ENCODE measurements at places on chromosomes 5 and 9.
A peak's percentile ranks its signal among the peaks of the same experiment; 100 is the strongest.

- DNase-seq: no peak
Observed at GRCh38 chr9:10144355-10144754, 468.4 kb downstream of the PTPRD start.

DNA sequence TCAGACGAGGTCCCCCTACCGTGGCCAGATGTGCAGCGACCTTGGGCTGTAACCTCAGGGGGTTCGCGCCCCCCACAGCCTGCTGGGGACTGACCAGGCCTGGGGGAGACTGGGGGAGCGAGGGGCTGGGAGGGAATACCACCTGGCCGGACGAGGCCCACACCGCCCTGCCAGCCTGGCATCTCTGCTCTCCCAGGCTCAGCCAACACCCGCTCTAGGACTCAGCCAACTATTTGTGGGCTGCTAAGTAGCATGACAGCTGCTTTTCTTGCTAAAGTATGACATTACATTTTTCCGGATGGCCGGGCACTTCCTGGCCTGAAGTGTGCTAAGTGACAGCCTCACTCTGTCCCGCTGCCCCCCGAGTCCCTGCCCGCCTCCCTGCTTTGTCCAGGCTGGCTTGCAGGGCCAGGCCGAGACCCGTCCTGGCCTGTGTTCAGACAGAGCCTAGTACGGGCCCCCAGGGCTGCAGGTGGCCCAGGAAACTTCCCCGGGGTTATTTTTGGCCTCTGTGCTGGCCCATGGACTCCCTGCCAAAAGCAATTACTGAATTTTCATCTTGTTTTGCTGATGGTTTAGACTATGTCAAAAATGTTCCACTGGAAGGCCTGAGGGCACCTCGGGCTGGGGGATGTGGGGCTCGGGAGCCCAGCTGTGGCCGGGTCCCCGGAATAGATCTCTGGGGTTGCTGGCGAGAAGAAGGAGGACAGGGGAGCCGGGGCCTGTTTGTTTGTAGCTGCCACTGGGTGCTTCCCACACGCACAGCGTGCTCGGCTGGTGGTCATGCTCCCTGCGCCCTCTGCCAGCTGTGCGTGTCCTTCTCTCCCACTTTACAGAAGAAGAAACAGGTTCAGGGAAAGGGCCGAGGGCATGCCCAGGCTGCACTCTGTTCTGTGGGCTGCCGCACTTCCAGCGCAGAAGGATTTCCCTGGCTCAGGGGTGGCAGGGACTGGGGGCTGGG is 13.4 kb upstream of the SLC2A6 start:
- no peak for DNase-seq

DNA sequence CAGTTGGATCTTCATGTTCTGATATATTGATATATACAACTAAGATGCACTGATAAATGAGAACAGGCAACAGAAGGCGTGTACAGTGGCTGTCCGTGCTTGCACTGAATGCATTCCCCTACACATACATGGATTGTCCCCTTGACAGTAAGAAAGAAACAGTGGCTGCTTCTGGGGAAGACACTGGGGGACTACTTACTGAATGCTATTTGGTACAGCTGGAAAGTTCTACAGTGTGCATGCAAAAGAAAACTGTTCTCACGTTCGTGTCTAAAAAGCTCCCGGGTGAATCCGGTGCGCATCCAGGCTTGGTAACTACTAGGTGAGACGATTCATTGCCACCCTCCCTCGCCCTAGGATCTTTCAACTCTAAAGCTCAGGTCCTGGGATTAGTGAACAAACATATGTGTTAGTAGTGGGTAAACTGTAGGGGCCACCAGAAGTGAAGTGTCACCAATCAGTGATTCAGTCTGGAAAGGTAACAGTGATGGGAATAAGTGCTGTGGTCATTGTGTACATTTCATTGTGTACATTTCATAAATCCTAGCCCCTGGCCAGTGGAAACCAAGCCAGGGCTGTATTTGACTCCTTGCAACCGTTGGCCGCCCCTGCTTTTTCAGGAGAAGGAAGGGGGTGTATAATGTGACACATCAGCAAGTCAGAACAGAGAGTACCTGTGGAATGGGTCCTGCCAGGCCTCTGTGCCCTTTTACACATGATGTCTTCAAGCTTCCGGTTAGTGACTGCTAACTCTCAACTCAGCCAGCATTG is 46.3 kb upstream of the BOD1 start:
- DNase-seq: no peak

DNA sequence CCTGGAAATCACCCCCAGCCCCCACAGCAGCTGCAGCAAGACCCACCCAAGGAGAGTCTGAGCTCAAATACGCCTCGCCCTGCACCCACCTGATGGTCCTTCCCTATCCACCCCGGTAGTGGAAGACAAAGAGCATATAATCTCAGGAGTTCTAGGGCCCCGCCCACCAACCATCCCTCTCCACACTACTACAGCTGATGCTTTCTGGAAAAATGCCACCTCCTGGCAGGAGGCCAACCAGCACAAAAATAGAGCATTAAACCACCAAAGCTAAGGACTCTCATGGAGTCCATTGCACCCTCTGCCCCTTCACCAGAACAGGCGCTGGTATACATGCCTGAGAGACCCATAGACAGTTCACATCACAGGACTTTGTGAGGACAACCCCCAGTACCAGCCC is 22.5 kb upstream of the NIPSNAP3A start:
- no peak for DNase-seq

DNA sequence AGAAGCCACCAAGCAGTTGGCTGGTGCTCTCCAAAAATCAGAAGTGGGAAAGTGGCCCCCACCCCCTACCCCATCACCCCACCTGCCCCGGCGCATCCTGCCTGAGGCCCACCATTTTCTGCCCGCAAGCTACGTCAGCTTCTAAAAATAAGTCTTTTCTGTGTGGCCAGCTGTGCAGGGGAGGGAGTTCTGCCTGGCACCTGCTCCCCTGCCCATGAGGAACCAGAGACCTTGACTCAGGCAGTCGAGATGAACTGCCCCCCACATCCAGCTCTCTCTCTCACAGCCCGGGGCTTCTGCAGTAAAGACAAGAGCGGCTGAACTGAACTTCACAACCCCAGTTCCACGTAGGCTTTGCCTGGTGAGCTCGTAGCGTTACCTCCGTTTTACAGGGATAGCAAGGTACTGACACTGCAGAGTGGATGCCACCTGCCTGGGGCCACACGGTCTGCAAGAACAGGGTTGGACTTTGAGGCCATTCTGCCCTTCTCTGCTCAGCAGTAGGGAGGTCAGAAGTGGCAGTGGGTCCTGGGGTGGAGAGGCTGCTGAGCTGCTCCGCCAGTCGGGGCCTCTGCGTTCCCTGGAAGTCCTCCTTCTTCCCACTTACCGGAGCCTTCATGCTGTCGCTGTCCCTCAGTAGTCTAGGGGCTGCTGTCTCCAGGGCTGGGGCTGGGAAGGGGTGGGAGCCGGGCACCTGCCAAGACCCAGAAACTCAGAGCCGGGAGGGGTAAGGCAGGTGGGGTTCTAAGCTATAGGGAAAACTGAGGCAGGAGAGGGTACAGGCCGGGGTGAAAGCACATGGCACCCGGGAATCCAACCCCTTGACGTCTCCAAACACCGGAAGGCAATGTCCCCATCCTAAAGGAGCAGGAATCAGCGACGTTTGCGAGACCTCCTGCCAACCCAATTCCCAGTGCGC is 781 bp downstream of the ST6GALNAC4 start:
- no peak for DNase-seq

GRCh38 chr5:150377964-150378694 is 20.6 kb downstream of the TCOF1 start:
- DNase-seq: no peak

DNA sequence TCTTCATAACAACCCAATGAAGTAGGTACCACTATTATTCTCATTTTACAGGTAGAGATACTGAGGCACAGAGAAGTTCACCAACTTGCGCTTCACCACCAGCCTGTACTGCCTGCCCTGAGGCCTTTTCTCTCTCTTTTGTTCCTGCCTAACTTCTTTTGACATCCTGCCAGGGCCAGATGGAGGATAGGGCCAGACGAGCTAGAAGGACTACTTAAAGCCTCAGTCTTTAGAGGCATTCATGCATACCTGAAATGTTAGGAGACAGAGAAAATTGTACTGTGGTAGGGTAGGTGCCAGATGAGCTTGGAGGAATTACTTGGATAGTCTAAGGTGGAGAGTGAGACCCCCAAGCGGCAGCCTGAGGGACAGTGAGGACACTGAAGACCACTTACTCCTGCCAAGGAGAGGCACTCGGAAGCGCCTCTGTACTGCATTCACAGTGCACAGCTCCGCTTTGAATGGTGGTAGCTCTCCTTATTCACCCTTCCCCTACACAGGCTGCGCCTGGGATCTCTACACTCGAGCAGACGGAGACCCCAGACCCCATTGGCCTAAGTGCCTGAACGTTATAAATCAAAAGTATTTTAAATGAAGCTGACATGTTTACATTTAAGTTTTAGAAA is 6.2 kb upstream of the ORM1 start:
- no peak for DNase-seq

DNA sequence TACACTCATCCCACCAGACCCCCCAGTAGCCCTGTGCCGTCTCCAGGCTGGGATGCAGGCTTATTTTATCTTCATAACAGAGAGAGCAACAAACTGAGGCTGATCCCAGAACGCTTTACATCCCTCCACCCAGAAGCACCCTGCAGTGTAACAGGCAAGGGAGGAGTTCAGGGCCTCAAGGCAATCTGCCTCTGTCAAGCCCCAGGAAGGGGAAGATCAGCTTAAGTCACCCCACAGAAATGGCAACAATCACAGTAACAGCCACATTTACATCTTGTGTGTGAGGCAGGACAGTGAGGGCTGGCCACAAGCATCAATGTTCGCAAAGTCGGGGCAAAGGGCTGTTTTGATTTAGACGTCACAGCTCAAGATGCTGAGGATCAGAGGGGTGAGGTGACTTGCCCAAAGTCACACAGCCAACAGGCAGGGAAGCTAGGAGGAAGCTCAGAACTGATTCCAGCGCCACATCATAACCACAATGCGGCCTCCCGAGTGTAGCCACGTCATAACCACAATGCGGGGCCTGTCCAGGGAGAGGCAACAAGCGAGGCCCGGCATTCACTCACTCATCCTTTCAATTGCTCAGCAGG is 14.4 kb downstream of the STK10 start:
- peak; percentile 54 for DNase-seq

GRCh38 chr5:157566902-157567489 is 8.6 kb downstream of the ADAM19 start:
- no peak for DNase-seq

- DNase-seq: no peak
Observed at GRCh38 chr5:23494558-23494957, 12.9 kb upstream of the PRDM9 start.

DNA sequence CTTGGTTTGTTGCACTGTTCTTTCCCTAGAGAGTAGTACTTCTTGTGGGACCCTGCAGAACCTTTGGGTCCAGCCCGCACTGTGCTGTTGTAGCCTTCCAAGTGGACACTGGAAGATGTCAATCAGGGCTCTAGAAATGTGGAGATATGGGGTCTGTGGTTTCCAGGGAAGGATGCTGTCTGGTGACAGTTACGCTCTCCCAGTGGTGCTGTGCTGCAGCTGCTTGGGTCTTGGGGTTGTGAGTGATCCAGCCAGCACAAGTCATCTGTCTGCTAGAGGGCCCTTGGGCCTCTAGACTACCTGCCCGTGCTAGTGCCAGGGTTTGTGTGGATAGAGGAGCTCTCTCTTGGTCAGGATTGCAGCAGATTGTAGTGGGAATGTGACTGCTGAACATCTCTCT is 484.5 kb downstream of the DMAC1 start:
- DNase-seq: no peak

GRCh38 chr5:140345919-140346347 is 470 bp downstream of the HBEGF start:
- no peak for DNase-seq

DNA sequence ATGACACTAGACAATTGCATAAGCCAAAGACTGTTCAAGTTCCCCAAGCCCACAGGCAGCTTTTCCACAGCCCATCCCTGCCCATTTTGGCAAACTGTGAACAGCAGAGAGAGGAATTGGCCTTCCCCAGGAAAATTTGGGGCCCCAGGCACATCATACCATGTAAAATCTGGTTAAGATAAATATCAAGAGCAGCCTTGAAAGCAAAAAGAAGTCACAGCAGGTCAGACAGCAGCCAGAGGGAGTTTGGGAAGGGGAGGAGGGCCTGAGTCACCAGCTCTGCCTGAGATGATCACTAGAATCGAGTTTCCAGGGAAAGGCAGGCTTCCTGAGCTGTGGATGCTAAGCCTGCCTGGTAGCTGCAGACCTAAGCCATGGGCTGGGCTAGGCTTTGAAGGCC is 179.2 kb downstream of the RFK start:
- DNase-seq: no peak

Measured in T-helper 9 cell (primary cell).